ENCODE measurements at places on chromosomes 3 and 15.

GRCh38 chr15:90529371-90530249, at the start of gene CRTC3:
CRTC3 (plus strand) TSS chr15:90529923; CDS start chr15:90530072, 149 bp downstream.
- peak; percentile 75 for DNase-seq

- DNase-seq = no peak
Measured at GRCh38 chr3:156741935-156742334, 67.5 kb downstream of the TIPARP start.

- DNase-seq = no peak
Measured at GRCh38 chr3:152199102-152199840, 69.5 kb upstream of the MBNL1 start.

DNA sequence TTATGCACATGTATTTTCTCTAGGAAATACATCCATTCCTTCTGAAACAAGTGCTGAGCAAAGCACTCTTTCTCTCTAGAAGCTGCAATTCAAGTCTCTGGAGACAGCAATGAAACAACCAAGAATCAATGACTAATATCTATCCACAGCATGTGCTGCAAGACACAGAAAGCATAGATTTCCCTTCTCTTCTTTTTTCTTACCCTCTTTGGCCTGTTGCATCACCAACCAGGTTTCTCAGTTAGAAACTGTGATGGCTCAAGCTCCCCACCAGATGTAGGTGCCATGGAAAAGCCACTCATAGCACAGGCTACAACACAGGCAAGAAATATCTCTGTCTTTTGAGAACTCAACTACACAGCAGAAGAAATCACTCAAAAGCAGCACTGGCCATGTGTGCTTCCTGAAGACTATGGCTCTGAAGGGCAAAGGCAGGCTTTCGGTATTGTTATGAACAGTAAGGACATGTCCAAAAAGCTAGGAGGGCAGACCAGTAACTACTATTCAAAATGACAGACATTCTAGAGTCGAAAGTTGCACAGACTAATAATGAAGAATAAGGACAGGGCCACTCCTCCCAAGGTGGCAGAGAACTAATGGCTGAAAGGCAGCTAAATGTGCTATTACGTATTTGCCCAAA, 15.5 kb downstream of the ZDHHC3 start:
- no peak for DNase-seq

DNA sequence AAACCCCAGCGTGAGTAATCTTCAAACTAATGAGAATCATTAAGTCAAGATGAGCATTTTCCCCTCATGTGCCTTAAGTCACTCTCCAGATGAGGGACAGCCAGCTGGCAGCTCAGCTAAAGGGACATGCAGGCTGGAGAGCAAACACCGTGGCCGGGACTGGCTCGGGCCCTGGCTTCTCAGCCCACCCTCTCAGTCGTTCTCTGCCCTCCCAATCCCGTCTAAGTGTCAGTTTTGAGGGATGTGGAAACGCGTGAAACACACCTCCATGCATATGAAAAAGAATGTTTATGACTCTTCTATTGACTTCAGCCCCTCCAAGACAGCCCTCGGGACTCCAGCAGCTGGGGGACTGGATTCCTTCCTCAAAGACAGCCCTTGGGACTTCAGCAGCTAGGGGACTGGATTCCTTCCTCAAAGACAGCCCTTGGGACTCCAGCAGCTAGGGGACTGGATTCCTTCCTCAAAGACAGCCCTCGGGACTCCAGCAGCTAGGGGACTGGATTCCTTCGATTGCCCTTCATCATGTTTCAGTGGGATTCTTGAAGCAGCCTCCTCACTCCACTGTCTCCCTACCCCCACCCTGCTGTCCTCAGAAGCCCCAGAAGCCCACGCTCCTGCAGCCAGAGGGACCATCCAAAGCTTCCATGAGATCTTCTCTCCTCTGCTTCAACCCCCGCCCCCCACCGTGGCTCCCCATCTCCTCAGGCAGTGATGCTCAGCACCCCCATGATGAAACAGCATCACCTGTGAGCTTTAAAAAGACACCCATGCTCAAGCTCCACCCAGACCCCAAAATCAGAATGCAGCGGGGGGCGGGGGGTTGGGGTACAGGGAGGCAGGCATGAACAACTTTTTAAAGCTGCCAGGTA, 228.9 kb downstream of the XXYLT1 start:
- DNase-seq = no peak

GRCh38 chr3:169886671-169887070, 16.9 kb upstream of the LRRC31 start:
- no peak for DNase-seq

- no peak for DNase-seq
Measured at GRCh38 chr15:99095626-99096025, 9.3 kb upstream of the SYNM start.

DNA sequence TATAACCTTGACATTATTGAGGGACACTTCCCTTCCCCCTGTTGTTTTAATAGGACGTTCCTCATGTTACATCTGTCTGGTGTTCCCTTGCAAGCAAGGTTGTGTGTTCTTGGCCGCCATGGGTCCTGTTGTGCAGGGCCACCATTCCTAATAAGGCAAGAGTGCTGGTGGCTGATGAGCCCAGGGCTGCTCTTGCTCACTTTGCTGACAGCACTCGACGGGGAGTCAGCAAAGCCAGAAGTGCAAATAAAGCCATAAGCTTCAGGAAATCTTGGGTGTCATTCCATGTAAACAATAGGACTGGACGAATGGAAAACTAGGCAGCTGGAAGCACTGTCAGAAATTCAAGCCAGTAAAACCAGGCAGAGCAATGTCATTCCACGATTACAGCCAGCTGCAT, 75.8 kb downstream of the SQOR start:
- no peak for DNase-seq

- no peak for DNase-seq
Measured at GRCh38 chr3:189726277-189726676, 95.1 kb downstream of the TP63 start.

DNA sequence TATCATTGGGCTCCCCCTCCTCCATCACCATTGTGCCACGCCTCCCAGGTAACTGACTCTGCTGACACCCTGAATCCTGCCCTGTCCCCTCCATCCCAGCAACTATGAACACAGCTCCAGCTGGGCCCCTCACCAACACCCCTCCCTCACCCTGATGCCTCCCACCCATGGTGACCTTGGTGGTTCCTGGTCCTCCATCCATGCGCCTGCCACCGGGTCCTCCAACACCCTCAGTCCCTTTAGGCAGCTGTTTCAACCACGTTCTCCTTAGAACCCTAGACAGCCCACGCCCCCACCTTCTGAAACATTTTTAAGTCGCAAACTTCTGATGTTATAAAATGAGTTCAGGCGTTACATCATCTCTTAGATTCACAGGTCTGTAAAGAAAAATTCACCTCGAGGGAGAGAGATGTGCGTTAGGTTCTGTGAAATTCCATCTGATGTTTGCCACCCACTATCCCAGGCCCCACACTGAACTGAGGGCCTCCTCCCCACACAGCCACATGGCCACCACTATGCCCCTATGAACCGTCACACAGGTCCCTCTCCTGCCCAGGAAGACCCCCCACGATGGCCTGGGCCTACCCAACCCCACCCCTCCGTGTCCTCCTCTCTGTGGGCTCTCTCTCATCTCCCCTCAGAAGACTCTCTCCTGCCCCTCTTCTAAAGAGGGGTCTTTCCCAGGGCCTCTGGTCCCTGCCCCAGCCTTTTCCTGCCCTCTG, 29.8 kb downstream of the PCSK6 start:
- DNase-seq = no peak

- no peak for DNase-seq
Measured at GRCh38 chr3:57939775-57940174, 68.4 kb upstream of the FLNB start.

GRCh38 chr15:38899300-38899699, 334.7 kb upstream of the RASGRP1 start:
- no peak for DNase-seq

- no peak for DNase-seq
Measured at GRCh38 chr3:27746838-27747237, 24.7 kb upstream of the EOMES start.

GRCh38 chr3:183260167-183260904, 7.3 kb downstream of the B3GNT5 start:
- DNase-seq = no peak

Data from H1 (cell line).